ENCODE measurements at places on chromosomes 3 and 15.

DNA sequence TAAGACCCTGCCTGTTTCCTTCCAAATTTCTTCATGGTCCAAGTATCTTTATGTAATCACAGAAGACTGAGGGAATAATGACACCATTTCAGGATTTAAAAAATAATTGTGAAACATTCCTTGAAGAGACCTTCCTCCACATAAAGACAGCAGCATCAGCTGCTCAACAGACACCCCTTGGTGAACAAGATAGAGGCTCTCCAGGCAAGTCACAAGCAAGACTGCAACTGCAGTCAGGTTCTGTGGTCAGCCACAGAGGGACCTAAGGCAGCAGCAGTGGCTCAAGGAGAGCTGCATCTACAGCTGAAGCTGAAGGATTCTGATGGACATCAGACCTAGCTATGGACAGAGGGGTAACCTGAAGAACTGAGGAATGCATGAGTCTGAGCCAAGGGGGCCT, 97.2 kb upstream of the C3orf80 start:
- DNase-seq: peak; percentile 49

DNA sequence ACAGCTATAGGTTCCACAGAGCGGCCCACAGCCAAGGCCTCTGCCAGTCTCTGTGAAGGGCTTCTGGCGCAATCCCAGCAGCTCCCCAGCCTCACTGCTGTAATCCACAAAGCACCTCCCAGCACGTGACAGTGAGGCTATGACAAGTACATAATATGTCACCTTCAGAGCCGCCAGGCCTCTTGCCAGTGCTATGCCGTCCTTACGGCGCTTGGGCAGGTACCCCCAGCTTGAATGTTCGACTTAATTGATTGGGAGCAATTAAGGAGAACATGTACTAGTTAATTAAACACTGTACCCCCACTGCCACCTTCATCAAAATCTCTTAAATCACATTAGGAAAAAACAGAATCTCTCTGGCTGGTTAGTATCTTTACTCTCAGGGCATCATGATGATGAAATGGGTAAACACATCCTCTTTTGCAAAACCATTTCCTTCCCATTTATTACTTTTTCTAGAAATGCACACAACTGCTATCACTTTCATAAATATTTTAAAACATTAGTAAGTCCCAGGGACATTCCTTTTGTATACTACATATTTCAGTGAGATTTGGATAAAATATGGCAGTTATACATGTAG, 169.9 kb downstream of the XXYLT1 start:
- peak; percentile 79 for DNase-seq

- DNase-seq: no peak
These were observed 39.0 kb downstream of the PGPEP1L start for GRCh38 chr15:98968576-98968975.

DNA sequence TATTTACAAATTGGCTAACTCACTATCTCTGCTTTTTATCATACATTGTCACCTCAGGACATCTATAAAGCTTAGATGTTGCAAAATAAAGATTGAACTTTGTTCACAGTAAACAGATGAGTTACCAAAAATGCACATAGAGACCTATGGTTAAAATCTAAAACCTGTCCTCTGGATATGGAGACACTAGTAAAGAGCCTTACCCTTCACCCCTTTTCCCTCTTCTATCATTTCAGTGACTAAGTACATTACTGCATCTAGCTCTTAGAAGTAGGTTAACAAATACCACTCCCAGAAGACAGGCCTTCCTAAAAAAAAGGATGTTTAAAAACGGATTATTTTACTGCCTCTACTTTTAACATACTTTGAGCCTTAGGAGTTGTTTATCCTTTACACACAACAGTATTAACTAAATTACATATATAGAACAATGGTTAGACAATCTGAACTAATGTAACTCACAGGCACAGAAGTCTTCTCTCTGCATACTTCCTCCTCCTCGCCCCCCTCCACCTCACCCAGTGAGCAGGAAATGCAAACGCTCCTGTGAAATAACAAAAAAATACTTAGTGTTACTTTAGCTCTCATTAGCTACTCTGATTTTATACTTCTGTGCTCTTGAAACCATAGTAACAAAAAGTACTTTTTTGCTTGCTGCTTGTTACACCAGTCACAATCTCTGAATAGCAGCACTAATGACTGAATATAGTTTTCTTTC, 23.3 kb downstream of the IREB2 start:
- DNase-seq: no peak

DNA sequence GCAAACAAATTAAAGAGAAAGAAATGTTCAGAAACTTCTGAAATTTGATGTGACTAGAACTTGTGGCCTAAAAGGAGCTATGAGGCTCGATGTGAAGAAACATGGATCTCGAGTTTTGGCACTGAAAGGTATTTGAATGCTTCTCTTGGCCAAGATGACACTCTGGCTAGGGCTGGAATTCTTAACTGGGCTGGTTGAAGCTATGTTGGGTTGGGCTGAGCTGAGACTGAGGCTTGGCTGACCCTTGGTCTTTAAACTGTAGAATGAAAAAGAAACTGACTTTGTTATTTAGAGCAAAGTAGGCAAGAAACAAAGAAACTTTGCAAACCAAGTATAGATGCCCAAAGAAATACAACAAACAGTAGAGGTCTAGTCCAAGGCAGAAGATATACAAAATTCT, 28.1 kb upstream of the CLDN16 start:
- DNase-seq: no peak

DNA sequence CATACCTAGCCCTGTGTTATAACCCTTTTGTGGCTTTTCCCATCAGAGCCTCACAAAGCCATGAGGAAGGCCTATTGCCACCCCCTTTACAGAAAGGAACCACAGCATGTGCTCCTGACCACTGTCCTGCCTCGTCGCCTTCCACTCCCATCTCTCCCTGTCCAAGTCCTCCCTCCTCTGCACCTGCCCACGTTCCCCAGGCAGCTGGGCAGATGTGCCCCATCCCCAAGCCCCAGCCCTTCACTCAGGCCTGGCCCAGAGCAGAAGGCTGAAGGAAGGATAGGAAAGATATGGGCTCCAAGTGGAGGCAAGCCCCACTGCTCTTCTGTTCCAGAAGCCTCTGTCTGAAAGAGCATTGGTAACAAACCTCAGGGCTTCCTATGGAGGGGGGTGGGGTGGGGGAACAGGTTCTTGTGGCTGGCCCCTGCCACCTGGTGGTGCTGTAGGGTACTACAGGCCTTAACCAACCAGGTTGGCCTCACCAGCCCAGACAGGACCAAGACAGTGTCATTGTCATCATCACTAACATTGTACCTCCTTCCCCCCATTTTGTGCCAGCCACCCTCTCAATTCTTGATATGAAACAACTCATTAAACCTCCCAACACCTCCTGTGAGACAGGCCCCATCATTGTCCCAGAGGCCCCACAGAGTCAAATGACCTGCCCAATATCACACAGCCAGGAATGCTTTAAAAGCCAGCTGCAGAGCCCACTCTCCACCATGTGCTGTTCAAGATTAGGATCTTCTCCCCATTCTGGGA, 10.0 kb downstream of the POC1A start:
- DNase-seq: peak; percentile 92

DNA sequence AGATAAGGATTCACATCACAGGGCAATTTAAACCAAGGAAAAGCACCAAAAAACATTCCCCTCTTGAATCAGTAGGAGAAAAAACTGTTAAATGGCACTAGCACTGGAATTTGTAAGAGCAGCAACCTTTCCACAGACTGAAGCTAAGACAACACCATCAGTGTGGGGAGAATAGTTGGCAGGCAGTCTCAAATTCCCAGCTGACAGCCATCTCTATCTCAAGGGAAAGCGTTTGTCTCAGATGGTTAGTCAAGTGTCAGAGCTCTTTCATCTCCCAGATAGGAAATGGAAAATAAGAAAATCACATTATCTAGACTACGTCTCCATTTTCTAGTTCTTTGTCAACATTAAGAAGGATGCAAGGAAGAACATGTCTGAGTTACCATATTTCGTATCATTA, 228.7 kb downstream of the WDR72 start:
- no peak for DNase-seq

GRCh38 chr15:36960947-36961227, 139.5 kb downstream of the MEIS2 start:
- DNase-seq: peak; percentile 46

DNA sequence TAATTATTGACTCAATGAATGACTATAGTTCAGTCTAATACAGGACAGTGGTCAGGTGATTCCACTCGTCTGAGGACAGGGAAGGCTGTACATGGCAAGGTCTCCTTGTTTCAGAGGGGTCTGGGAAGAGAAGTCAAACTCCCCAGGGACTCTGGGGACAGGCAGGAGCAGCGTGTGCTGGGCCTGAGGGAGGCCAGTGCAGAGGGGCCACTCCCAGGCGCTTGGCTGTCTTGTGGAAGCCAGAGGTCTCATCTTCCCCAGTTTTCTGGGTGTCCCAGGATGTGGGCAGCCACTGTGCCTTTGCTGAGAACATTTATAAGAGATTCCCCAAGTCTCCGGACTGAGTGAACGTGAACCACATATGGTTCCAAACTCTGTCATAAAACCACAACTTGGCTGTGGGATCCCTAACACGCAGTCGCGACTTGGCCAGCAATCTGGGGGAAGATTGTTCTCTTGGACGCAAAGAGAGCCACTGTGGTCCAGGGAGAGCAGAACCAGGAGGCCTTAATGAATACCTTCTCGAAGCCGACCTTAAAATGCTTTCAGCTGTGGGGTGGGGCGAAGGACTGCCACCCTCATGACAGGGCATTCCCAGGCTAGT, 30.4 kb downstream of the BHLHE40 start:
- no peak for DNase-seq

GRCh38 chr3:5699313-5699712, 511.8 kb downstream of the EDEM1 start:
- no peak for DNase-seq

GRCh38 chr3:59289831-59290230, 240.0 kb upstream of the CFAP20DC start:
- no peak for DNase-seq

DNA sequence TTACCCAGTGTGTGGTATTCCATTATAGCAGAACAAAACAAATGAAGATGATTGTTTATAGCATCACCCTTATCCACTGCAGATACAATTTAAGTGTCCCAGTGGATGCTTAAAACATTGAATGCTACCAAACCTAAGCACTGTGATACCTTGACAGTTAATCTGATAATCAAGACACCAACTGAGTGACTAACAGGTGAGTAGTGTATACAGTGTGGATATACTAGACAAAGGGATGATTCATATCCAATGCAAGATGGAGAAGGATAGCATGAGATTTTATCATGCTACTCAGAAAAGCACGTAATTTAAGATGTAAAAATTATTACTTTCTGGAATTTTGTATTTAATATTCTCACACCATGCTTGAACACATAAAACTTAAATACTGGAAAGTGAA, 1449.0 kb downstream of the OTOL1 start:
- no peak for DNase-seq

DNA sequence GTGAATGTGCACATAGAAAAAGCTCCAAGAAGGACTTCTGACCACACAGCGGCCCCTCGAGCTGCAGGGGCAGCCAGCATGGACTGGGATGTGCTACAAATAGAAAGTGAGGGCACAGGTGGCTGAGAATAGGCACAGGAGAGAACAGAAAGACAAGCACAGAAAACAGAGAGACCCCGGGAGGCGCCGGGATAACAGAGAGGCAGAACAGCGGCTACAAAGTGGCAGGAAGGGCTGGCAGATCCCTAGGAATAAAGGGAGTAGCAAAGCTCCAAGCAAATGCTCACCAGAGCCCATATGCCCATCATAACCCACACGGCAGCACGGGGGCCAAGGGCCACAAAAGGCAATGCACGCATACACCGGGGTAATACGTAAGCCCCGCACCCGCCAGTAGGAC, 201.7 kb upstream of the NSMCE3 start:
- no peak for DNase-seq

DNA sequence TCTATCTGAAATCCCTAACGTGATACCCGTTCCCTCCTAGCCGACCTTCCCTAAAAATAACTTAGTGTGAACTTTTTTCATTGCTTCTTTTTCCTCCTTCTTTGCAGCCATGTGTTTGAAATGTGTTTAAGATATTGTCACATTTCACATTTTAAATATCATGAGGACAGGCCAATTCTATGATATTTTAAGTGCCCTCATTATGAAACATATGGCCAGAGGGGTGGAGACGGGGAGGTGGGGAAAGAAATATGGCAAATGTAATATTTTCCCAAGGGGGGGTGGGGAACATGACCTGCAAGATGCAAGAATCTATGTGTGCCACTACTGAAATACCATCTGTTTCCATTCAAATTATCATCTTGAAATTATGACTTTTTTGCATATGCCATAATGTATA, 1039.2 kb downstream of the AGBL1 start:
- DNase-seq: no peak

DNA sequence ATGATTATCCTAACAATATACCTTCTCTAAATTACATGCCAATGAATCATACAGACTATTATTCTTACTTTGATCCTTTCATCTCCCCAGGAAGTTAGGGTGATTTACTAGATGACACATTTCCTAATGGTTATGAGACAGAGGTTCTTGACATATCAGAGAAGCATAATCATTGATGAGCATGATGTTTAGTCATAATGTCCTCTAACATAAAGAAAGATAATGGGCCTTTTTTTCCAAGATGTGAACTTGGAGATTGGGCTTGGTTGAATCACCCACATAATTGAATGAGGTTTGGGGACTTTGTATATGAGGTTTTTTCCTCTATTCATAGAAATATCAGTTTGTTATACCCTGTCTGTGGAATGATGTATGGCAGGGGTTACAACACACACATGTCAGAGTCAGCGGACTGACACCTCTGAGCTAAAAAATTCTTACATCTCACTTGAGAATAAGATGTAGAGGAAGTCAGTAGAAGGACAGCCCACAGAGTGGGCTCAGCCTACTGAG, 69.7 kb upstream of the DCBLD2 start:
- no peak for DNase-seq

- DNase-seq: no peak
These were observed 3.0 kb upstream of the CSRNP1 start for GRCh38 chr3:39156421-39156820.

DNA sequence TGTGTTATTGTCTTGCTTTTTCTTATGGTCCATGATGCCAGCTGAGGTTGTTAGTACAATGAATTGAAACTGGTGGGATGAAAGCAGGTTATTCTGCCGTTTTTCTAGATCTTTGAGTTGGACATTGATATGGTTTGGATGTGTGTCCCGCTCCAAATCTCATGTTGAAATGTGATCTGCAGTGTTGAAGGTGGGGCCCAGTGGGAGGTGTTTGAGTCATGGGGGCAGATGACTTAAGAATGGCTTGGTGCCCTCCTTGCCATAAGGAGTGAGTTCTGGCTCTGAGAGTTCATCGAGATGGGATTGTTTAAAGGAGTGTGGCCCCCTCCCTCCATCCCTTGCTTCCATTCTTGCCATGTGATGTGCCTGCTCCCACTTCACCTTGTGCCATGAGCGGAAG, 80.3 kb upstream of the PIAS1 start:
- no peak for DNase-seq
